ENCODE measurements at places on chromosomes 5 and 9.

GRCh38 chr9:133347515-133347984, 381 bp downstream of the MED22 start:
- DNase-seq = no peak

DNA sequence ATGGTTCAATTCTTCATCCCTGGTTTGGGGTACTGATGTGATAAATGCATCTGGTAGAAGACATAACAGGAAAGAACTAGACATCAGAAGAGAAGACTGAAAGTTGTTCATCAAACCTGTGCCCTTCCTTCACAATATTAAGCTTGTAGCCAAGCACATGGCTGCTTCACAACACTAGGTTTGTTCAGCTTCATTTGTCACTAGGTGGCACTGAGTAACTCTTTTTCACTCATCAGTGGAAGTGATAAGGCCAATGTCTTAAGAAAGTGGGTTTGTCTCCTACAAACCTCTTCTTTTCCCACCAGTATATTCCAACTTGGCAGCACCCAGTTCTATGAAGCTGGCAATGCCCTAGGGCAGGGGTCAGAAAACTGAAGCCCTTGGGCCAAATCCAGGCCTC, 26.9 kb downstream of the ZNF484 start:
- no peak for DNase-seq

DNA sequence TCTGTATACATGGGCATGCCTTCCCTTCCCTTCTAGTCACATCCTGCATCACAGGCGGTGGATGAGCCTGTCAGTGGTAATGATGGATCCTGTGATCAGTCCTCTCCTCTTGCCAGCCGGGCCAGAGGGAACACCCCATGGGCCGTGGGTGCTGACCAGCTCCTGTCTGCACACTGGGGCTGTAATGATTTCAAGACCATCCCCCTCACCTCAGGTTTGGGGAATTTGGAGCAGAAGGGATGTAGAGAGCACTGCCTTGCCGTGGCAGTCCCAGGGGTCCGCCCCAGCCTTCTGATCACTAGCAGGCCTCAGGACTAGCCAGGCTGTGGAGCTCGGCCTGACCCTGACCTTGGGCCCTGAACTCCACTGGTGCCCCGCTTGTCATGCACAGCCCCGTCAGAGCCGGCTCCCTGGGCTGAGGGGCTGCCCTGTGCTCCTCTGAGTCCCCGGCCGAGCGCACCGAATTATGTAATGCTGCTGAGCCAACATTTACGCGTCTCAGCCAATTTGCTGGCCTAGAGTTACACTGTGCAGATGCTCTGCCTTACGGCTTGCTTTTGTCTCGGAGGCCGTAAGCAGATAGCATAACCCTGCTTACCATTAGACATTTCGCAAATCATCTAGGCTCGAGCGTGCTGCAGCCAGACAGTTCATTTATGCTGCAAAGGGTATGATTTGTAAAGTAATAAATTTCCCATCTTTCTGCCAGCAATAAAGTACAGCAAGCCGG, 155.3 kb downstream of the MACROH2A1 start:
- no peak for DNase-seq

DNA sequence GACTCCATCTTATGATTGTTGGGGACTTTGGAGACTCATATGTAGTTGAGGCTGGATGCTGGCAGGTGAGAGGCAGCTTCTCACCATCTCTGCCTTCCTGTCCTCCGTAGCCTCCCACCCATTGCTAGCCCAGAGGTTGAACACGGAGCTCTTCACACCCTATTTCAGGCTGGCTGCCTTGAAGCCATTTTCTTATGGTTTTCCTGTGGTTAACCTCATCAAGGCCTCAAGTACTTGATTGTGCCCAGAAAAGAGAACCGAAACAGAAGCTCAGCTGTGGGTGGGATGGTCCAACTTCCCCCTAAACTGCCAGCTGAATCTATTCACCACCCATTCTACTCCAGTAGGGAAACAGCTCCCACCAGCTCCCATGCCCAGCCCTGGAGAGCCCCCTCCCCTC, 102.9 kb downstream of the LIFR start:
- no peak for DNase-seq

DNA sequence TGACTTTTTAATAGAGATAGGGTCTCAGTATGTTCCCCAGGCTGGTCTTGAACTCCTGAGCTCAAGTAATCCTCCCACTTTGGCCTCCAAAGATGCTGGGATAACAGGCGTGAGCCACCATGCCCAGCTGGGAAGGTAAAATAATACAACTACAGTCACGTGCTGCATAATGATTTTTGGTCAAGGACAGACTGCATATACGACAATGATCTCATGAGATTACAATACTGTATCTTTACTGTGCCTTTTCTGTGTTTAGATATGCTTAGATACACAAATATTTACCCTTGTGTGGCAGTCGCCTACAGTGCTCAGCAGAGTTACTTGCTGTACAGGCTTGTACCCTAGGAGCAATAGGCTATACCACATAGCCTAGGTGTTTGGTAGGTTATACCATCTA, 14.2 kb upstream of the IRF1 start:
- no peak for DNase-seq

DNA sequence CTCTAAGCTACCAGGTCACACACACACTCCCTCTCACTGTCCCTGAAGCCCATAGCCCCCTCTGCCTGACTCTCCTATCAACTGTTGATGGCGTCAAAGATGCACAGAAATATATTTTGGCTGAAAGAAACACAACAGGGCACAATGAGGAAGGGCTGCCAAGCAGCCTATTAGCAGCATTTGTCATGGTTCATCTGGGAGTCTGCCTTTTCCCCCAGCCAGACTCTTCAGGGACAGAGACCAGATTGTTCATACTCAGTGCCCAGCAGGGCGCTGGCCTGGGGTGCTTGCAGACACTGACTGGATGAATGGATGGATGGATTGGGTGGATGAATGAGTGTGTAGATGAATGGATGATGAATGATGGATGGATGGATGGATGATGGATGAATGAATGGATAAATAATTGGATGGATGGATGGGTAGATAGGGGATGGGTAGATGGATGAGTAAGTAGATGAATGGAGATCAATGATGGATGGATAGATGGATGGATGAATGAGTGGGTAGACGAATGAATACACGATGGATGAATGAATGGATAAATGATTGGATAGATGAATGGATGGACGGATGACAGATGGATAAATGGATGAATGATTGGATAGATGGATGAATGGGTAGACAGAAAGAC, 90.5 kb downstream of the ADAMTS2 start:
- DNase-seq = no peak

DNA sequence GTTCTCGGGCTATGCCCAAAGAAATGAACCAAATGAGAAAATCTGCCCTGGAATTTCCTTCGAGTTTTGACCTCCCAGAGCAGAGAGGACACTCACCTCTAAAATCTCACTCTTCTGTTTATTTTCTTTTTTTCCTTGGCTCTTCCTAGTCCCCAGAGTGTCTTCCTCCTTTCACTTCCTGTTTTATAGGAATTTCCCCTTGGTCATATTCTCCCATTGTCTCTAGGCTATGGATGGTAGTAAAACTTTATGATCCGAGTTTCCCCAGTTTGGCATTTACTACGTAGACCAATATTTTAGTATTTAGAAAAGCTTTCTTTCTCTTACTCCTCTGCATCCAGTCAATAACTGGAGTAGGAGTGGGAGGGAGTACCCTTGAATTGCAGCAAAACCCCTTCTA, 354.5 kb upstream of the ZNF608 start:
- no peak for DNase-seq

DNA sequence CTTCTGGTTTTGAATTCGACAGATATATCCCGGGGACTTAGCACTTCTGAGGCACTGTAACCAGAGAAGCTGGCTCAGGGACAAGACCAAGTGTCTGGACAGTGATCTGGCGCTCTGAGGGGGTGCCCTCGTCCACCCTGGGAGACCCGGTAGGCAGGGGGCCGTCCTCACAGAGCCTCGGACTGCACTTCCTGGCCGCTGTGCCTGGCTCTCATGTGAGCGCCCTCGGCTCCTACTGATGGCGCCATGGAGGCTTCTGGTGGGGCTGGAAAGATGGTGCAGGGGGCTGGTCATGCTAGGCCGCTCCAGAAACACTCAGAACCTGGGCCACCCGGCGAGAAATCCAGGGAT, 18.8 kb upstream of the SLC6A3 start:
- no peak for DNase-seq

GRCh38 chr5:33828626-33829308, 63.0 kb downstream of the ADAMTS12 start:
- DNase-seq = no peak

DNA sequence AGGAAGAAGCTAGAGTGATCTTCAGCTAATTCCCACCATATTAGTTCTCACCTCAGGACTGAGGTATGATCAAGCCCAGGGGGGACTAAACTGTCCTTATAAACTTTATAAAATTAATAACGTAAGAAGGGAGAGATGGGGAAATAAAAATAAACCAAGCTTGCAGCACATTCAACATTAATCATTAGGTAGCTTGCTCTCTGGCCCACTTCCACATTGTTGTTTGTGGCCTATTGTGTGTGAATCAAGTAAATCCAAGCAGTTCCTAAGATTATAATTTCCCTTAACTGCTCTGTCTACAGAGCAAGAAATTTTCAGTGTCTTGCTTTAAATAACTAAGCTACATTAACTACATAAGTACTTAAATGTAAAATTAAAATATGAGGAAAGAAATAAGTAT, 131.3 kb upstream of the ABCA1 start:
- no peak for DNase-seq

GRCh38 chr9:97283768-97284167, 23.7 kb upstream of the CCDC180 start:
- DNase-seq = no peak

DNA sequence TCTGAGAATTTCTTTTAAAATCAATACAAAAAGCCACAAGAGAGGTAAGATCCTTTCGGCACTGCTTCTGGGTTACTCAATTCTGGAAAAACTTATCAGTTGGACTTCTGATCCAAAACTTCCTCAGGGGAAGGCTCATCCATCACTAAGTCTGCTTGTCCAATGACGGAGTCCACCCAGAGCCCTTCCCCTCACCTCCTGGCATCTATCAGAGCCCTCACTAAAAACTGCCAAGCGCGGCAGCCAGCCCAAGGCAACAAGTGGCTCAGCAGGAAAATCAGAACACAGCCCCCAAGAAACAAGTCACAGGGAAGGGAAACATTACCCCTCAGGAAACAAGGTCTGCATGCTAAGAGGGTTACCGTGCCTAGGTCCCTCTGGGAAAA, 869 bp upstream of the ESM1 start:
- no peak for DNase-seq

DNA sequence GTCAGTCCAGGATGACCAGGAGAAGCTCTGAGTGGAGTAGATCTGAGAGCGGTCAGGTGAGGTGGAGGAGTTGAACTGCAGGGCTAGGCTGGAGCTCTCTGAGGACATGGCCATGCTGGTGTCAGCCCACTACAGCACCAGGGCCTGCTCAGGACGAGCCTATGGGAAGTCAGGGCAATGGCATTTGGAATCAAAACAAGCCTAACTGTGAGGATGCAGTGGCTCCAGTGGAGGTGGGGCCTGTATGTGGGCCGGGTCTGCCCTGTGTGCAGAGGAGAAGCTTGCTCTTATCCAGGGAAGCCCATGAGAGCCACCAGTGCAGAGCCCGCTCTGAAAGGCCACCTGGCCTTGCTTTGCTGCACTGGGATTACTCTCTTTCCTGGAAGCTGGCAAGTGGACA, 11.1 kb downstream of the CXCL14 start:
- no peak for DNase-seq

DNA sequence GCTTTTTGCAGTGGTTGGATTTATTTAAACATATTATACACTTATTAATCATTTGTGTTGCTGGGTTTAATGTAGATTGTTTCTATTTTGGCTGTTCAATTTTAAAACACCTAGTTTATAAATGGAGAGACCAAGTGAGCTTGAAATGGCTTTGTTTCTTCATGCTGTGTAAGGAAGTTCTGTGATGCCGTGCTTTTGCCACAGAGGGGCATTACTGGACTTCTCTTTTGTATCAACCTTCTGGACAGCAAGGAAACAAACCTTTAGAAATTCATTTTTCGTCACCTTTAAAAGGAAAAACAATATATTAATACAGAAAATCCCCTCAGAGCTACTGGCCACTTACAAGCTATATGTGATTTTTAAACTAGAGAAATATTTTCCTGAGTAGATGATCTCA, 81.9 kb downstream of the DMRTA1 start:
- no peak for DNase-seq

DNA sequence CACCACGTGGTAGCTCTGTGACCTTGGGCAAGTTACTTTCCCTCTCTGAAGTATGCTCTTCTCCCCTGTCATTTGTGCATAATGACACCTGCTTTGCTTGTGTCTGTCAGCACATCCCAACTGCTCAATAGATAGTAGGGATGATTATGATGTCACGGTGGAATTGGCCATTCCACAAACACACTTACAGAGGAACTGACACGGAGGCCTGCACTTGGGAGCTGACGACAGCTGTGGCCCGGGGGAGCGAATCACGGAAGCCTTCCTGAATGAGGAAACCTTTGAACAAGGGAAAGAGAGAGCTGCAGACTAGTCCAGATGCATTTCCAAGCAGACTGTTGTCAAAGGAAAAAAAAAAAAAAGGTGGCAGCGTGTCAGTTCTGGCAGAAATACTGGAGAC, 21.0 kb downstream of the TLX3 start:
- DNase-seq = no peak

GRCh38 chr5:78648359-78649210, at the start of gene LHFPL2:
LHFPL2 (minus strand) TSS chr5:78648772; CDS start chr5:78510213, 138,559 bp downstream.
- DNase-seq = no peak
